Stimulated activated CD4-positive, alpha-beta T cell treated with anti-CD3 and anti-CD28 coated beads, Interleukin-15, amount 100 ng/mL, for 48 hours (primary cell): ENCODE measurements at places on chromosomes 7 and 10.

- DNase-seq = no peak
Observed at GRCh38 chr7:11447106-11447505, 384.9 kb downstream of the THSD7A start.

DNA sequence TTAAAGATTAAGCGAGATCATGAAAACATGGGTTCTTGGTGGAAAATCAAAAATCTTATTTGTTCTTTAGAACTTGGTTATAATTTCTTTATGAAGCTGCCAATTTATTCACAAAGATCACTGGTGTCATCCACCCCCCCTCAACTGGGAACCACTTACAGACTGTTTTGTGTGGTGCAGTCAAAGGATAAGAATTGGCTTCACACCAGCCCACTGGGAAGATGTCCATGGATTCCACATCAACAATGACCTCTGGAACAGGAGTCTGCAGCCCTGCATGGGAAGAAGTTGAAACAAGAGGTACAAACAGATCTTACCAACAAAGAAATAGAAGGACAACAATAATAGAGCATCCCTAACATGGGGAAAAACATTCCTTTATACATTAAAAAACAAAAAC is 205.2 kb downstream of the SFMBT2 start:
- no peak for DNase-seq

GRCh38 chr10:75266945-75267344 is 31.2 kb upstream of the COMTD1 start:
- no peak for DNase-seq

- DNase-seq = no peak
Observed at GRCh38 chr7:140146574-140146973, 30.2 kb downstream of the KDM7A start.

GRCh38 chr7:129650056-129650758 is 38.7 kb downstream of the NRF1 start:
- no peak for DNase-seq

DNA sequence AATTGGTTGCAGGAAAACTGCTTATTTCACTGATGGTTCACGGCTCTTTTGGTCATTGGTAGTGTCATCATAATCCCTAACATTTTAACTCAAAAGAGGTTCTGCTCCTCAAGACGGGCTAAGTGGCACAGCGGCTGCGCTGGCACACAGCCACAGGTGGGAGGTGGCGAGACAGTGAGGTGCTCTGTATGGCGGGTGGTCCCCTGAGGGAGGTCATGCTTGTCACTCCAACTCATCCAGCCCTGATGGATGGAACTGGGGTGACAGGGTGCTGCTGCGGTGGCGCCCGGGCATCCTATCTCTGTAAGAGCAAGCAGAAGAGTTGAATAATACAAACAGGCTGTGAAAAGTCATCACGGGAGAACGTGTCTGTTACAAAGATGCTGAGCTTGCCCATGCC is 370.2 kb downstream of the SFMBT2 start:
- no peak for DNase-seq

- no peak for DNase-seq
Observed at GRCh38 chr10:45608052-45608451, 64.5 kb downstream of the ZFAND4 start.

DNA sequence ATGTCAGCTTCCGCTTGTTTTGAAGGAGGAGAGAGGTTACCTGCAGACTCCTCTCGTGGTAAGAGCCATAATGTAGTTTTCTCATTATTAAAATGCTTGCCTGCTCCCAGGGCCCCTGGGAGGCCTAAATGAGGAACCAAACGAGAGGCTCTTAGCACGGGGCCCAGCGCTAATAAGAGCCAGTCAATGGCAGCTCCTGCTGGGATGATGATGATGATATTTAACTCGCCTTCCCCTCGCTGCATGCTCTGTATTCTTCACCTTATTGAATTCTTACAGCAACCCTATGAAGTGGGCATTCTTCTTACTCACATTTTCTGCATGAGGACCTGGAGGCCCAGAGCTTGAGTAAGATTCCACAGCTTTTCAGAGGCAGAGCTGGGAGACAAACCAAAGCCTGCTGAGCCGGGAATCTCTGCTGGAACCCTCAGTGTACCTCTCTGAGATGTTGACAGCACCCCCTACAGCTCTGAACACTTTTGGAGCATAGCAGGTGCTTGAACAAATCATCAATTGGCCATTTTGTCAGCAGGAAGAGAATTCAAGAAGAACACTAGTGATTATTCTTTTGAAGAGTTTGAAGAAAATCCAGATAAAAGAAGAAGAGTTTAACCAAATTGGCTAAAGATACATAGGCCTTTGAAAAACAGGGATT is 93.1 kb upstream of the HABP2 start:
- no peak for DNase-seq

DNA sequence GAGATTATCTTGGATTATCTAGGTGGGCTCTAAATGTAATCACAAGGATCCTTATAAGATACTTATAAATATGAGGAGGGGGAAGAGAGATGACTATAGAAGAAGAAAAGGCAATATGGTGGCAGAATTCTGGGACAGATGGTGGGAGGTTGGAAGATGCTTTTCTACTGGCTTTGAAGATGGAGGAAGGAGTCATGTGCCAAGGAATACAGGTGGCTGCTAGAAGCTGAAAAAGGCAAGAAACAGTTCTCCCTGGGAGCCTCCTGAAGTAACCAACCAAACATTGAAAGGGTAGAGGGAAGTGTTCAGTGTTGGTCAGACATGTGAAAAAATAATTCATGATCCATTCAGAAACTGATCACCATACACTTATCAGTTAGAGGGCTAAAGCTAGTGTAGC is 213.3 kb downstream of the WDR11 start:
- DNase-seq = no peak
